ENCODE measurements at places on chromosomes 2 and 18.

DNA sequence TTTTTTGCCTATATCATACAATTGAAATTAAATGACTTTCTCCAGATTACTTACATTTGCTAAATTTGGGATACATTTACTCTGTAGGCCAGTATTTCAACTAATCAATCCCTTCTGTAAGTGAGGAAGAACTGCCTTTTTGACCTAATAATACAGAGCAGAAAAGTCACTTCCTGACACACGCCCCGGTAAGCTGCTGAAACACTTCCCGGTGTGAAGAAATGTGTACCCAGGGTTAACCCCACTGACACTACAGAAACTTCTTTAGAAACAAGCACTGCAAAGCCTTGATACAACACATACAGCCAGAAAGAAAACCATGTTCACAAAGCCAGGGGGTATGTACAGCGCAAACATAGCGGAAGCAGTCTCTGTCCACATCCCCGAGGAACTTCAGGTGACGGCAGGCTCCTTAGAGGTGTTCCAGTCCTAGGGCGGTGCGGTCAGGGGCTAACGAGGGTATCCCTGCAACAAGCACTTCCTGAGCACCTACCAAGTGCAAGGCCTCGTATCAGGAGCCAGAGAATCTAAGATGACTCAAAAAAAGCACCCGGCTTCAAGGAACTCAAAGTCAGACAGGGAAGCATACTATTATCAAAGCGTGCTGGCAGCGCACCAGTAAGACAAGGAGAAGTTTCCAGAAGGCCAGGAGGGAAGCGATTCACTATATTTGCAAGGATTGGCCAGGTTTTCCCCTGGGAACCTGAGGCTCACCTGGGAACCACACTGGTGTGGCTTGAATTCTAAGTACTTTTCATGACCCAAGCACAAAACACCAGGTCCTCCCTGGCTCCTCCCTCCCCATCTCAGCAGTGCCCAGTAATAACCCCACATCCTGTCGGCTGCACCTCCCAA is 46.6 kb downstream of the ZNF516 start:
- no peak for DNase-seq

GRCh38 chr2:102698369-102699111 is 63.3 kb upstream of the TMEM182 start:
- DNase-seq: no peak

DNA sequence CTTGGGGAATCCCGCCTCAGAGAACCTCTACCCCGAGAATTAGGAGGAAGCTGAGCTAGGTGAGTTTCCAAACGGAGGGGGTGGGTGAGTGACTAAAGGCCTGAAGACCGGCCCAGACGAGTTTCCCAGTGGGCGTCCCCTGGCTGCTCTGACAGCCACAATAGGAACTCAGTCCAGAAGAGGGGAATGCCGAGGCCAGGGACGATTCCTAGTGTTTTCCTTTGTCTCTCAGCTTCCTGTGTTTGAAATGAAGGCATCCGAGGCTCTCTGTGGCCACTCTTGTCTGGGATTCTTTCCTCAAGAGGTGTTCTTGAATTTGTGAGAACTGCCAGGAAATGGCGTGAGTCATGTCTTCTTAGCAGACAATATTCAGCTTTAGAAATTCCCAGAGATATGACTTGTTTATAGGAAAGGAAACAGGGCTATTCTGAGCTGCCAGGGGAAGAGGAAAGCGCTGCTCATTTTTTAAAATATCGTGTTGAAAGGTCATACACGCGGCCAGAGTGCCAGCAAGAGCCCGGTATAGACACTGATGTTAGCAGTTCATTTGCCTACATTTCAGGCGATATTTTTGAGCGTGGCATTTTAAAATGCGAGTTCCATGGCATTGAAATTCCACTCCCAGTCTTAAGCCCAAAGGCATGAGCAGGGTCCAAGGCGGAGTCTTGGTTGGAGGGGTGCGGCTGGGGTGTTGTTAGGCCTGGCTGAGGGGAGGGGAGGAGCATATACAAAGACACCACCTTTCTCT is 169.1 kb upstream of the KLF7 start:
- DNase-seq: no peak

GRCh38 chr2:101818531-101819451 is 121.3 kb downstream of the MAP4K4 start:
- peak; percentile 36 for DNase-seq

- no peak for DNase-seq
These were observed 1.6 kb upstream of the EMILIN2 start for GRCh38 chr18:2845172-2845571.

DNA sequence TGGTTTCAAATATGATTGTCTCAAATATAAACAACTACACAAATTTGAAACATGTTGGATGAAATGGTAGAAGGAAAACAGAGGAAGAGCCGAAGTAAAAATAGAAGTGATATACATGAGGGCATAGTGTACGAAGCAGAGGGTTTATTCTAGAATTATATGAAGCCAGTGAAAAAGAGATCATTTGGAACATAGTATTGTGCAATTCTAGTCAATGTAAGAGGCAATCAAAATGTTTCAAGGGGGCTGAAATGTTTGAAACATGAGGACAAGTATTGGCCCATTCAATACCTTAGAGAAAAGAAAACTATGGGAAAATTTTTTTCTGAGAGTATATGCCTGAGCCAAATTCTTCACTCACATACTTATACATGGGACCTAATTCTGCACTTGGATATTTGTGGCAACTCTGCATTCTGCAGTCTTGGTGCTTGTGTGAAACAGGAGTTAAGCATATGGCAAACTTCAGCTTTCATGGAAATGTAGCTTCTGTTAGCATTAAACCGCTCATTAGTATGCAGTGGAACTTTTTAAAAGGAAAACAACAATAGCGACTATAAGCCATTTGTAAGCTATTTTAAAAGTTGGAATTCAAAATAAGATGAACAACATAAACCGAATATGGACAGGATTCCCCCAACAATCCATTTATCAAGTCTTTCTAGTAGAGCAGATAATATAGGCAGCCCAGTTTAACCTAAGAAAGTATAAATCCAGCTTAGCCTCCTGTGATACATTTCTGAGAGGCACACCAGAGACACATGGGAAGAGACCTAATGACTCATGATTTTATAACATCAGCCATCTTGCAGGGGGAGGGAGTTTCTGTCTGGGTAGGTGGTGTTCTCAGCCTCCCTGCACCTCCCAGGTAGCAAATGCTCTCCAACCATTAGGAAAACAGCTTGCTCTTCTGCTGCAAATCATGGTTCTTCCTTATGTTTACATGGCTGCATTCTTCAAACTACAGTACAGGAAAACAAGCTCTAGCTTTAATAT is 197.8 kb downstream of the PAX3 start:
- no peak for DNase-seq

GRCh38 chr18:62321201-62321600 is 3.9 kb upstream of the TNFRSF11A start:
- no peak for DNase-seq

- DNase-seq: no peak
These were observed 366.9 kb downstream of the OSR1 start for GRCh38 chr2:18991177-18992168.

DNA sequence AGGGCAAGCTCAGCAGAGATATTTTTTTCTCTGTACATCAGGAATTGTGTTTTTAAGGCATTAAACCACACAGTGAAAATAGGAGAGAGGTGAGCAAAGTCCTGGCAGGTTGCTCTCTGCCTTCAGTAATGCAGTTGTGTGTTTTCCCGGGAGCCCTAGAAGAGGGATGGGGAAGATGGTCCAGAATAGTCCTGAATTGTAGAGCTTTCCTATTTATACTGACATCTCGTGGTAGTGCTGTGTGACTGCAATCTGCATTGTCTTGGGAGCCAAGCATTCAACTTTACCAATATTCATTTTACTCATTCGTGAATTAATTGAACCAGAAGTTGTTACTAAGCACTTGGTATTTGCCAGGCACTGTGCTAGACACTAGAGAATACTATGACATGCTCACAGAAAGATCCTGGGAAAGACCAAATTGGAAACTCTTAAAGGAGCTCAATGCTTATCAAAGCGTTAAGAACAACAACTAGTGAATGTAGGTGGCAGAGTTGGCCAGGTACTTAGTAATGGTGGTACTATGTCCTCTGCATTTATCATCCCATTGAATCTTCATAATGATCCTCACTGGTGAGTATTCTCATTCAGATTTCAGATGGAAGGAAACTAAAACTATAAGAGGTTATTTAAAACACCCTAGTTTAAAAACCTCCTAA is 214.6 kb downstream of the TRIB2 start:
- DNase-seq: no peak

DNA sequence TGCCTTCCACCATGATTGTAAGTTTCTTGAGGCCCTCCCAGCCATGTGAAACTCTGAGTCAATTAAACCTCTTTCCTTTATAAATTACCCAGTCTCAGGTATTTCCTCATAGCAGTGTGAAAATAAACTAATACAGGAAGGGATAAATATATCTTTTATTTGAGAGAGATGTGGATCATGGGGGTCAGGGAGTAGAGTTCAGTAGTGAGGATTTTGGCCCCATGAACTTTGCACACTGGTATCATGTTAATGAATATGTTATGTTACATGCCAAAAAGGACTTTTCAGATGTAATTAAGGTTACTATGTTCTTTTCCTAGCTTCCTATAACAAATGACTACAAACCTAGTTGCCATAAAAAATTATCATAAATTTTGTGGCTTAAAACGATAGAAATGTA is 1393.7 kb downstream of the DSC3 start:
- no peak for DNase-seq

All from NCI-H1048 (cell line).